A549 treated with Mapracorat at 1 μM for 4 hours (cell line): ENCODE measurements at places on chromosomes 13 and 19. TPM values are rescaled to one million over a fixed set of nuclear protein-coding genes. Genes with fewer than 3 reads are reported as not detected.

IFI30 gene
- total RNA-seq = 10.8 to 19.8 TPM (median 14.4 TPM) in 5 replicates

PDX1 gene
- total RNA-seq = 0.05 to 0.12 TPM (median 0.09 TPM) in 5 replicates

ELSPBP1 gene
- not detected in 5 replicates for total RNA-seq

ZNF626 gene
- not detected in 5 replicates for total RNA-seq

CALR3 gene
- 0.28 TPM in 1 of 5 replicates, not detected in the others for total RNA-seq

DKKL1 gene
- total RNA-seq = 0.11 to 1.1 TPM (median 0.59 TPM) in 5 replicates

ZNF792 gene
- 1.4 to 2.0 TPM (median 1.8 TPM) in 5 replicates for total RNA-seq

MYO1F gene
- 0.16 to 0.48 TPM (median 0.24 TPM) in 5 replicates for total RNA-seq

WDR87 gene
- not detected in 5 replicates for total RNA-seq

MCEMP1 gene
- not detected in 5 replicates for total RNA-seq

IGFL1 gene
- 1.5 to 2.5 TPM (median 1.7 TPM) in 5 replicates for total RNA-seq

LMTK3 gene
- total RNA-seq = 2.1 to 5.4 TPM (median 4.9 TPM) in 5 replicates

FCAR gene
- not detected in 5 replicates for total RNA-seq

ERICH6B gene
- not detected in 5 replicates for total RNA-seq

PTGIR gene
- total RNA-seq = 0.06 to 0.10 TPM (median 0.06 TPM) in 3 of 5 replicates, not detected in the others

JUNB gene
- 115 to 209 TPM (median 173 TPM) in 5 replicates for total RNA-seq

CAPN12 gene
- total RNA-seq = 3.8 to 7.2 TPM (median 6.3 TPM) in 5 replicates

FBN3 gene
- total RNA-seq = not detected in 5 replicates

CEACAM1 gene
- 2.0 to 3.8 TPM (median 2.1 TPM) in 5 replicates for total RNA-seq

LILRA1 gene
- total RNA-seq = not detected in 5 replicates

ACOD1 gene
- total RNA-seq = not detected in 5 replicates

LCP1 gene
- total RNA-seq = 0.16 to 0.23 TPM (median 0.19 TPM) in 5 replicates
